ENCODE measurements at places on chromosomes 5 and 9.

DNA sequence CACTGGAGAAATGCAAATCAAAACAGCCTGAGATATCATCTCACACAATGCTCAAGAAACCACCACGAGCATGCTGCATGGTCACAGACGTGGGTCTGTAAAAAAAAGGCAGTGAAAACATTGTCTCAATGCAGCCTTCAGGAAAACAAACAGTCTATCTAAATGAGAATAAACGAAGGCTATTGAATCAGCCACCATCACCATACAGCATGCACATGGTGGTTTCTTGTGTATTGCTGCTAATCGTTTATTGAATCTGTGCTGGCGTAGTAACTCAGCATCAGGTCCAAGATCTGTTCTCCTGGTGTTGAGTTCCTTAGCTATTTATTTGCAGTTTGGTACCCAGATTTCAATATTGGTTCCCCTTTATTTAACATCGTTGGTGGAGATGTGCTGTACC is 1115.0 kb downstream of the CDH18 start:
- no peak for DNase-seq

- no peak for DNase-seq
These were observed 8.9 kb downstream of the FLT4 start for GRCh38 chr5:180640611-180640860.

DNA sequence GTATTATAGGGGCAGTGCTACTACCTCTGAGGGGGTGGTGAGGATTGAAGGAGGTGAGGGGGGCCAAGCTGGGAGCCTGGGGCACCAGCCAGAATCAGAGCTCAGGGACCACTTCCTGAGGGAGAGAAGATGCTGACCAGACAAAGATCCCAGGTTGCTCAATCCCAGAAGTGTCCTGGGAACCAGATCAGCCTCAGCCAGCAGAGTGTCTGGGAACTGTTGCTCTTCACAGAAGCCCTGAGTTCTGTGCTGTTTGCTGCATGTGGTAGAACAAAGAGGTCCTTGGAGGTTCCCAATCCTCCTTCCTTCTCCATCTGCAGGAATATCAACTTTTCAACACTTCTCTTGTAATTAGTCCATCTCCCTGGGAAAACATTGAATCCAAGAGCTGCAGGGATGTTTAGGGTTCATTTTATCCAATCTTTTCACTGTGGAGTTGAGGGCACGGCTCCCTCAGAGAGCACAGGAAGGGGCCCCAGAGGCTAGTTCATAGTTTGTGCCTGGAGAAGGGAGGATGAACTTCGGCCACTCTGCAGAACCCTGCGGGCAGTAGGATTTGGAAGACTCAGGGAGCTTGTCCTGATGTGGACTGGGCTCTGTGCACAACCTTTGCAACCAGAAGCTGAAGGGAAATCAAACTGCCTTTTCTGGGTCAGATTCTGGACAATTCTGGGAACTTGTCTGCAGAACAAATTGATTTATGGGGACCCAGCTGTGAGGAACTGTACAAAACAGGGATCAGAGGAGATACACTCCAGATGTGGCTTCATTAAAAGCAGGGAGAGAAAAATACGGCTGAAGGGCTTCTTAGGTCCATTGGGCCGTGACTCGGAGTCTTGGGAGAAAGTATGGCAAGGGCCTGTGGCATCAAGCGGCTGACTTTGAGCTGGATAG is 57.1 kb downstream of the GALNT12 start:
- no peak for DNase-seq

DNA sequence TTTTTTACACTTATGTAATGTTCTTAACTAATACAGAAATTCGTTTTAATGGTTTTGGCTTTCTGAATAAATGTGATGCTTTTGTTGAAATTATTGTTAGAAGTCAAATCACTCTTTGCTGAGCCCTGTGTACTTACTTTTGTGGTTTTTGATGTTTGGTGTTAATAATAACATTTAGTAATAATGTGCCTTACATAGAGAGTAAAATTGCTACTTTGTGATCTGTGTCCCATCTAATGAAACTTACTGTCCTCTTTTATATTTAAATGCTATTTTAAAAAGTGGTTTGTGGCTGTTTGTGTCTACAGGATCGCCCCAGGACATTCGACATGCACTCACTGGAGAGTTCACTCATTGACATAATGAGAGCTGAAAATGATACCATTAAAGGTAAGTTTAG is 22.1 kb downstream of the CPEB4 start:
- no peak for DNase-seq

DNA sequence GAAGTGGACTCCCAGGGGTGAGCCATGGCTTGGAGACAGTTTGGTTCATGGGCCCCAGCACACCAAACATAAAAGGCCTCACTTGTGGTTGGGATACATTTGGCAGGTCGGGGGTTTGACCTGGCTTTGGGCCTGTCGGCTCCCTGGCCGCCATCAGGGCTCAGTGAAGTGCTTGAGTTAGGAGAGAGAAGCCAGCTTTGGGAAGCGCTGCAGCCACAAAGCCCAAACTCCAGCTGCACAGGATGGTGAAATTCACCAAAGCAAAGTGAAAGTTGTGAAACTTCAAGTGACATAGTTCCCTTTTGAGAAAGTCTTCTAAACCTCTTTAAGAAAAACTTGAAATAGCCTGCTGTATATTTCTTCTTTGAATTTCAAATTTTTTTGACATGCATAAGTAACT is 27.5 kb downstream of the SLC46A2 start:
- no peak for DNase-seq

DNA sequence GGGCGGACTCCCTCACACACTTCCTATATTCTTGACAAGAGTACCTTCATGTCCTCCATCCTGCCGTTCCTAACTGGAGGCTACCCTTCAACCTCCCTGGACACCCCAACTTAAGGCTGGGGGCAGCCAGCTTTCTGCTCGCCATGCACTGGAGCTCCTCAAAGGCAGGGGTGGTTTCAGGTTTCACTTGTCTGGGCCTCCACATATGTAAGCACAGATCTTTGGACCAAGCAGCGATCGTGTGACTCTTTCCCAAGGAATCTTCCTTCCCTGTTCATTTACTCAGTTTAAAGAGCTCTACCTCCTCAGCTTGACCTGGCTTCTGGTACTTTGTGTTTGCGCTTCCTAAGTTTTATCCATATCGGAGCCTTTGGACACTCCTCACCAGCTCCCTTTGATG is 34.2 kb upstream of the TRPC7 start:
- no peak for DNase-seq

GRCh38 chr9:136799079-136799853 is 3.1 kb downstream of the CCDC183 start:
- no peak for DNase-seq

GRCh38 chr9:6076851-6077250 is 61.4 kb upstream of the RANBP6 start:
- DNase-seq, result no peak

GRCh38 chr5:140042393-140042642 is 781 bp downstream of the NRG2 start:
- DNase-seq, result no peak

DNA sequence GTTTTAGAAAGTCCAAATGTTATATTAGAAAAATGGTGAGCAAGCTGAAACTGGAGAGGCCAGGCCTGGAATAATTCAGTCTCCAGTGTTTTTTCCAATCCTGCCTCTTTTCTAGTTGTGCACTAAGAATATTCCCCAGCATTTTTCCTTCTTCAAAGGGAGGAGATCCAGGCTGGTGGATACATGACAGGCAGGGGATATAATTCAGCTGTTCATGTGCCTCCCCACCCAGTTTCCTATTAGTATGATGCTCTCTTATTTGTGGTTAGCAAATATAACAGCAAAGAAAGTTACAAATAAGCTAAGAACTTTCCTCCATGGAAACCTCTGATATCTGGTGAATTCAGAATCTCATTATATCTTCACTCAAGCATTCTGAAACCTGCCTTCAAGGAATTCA is 216.4 kb downstream of the TARS1 start:
- DNase-seq, result no peak

DNA sequence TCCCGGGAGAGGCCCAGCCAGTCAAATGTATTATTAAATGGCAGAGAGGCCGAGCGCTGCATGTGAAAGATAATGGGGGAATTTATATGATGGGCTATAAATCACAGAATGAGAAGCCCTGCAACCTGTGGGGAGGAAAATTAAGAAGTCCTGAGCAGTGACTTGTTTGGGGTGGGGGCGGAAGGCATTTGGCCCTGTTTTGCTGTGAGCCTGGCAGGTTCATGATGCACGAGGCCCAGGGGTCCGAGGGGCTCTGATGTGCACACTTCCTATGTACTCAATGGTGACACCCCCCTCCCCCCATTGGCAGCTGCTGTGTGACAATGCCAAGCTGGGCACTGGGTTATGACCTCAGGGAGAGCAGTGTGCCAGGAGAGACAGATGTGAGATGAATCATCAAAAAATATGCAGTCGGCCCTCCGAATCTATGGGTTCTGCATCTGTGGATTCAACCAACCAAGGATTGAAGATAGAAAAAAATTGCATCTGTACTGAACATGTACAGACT is 13.7 kb upstream of the DAB2IP start:
- DNase-seq, result peak; percentile 83

GRCh38 chr9:26665666-26666065 is 226.9 kb downstream of the CAAP1 start:
- no peak for DNase-seq

DNA sequence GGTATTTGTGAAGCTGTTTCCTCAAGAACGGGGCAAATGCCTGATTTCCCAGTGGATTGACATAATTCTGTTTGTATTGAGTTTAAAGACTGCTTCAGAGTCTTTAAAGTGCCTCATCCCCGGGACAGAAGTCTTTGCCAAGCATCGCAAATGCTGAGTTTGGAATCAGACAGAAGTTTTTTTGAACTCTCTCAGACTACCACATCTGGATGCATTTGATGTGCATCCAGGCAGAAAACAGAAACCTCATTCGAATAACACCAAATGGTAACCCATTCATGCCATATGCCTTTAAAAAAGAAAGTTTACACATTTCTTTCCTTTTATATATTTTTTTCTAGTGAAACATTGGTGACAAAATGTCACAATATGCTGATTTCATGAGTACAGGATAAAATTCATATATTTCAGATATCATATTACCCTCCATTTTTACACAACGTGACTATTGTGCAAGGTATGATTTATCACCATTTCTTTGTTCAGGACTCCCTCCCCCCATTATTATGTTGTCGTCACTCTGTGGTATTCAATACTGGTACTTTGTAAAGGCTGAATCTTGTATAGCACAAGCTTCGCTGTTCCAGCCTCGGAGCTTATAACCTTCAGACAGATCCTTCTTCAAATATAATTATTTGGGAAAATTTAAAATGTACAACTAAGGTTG is 91.1 kb downstream of the ZNF608 start:
- no peak for DNase-seq

GRCh38 chr9:757246-757881 is 84.1 kb upstream of the DMRT1 start:
- DNase-seq, result peak; percentile 29

DNA sequence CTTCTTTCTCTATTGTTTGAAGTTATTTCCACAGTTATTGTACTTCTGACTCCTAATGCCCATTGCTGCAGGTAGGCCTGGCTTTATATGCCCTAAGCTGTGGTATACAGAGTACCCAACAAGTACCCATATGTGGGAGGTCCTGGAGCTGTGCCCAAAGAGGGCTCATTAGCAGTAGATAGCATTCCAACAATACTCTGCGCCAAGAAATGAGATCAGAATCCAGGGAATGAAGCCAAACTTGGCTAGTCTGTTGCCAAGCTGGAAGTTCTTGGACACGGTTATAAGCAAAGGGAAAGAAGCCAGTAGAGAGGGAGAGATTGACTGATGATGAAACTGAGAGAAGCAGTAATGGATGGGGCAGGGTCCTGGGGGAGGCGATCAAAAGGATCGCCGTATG is 29.7 kb upstream of the FAM169A start:
- DNase-seq, result peak; percentile 53

- DNase-seq, result no peak
These were observed 861 bp downstream of the UBQLN1 start for GRCh38 chr9:83706676-83707517.

GRCh38 chr5:156815988-156816599 is 34.0 kb upstream of the PPP1R2B start:
- no peak for DNase-seq

DNA sequence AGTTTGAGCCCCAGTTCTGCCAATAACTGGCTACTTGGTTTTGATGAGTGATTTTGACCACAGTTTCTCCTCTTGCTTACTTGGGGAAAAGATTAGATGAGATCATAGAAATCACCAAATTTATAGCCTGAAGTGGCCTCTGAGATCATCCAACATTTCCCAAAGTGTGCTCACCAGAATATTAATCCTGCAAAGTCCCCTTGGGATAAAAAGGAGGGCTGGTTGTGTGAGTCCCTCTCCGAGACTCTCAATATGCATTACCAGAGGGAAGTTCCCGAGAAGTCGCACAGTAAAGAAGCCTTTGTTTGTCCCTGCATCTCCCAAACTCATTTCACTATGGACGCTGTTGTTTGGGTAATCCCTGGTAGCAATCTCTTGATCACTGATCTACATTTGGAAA is 88.4 kb upstream of the ADRA1B start:
- no peak for DNase-seq

DNA sequence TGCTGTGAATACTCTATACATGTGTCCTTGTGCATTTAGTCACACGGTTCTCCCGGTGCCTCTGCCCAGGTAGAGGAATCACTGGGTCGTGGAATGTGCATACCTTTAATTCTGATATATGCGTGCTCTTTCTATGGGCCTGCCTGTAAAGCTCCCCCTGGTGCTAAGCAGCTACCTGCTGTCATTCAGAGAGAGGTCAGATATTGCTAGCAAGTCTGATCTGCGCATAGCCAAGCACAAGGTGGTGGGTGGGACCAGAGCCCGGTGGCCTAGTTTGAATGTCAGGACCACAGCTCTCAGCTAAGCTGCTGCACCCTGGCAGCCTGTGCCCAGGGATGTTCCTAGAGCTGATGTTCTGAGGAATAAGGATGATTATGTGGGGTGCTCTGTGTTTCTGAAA is 33.4 kb downstream of the TJP2 start:
- DNase-seq, result no peak

DNA sequence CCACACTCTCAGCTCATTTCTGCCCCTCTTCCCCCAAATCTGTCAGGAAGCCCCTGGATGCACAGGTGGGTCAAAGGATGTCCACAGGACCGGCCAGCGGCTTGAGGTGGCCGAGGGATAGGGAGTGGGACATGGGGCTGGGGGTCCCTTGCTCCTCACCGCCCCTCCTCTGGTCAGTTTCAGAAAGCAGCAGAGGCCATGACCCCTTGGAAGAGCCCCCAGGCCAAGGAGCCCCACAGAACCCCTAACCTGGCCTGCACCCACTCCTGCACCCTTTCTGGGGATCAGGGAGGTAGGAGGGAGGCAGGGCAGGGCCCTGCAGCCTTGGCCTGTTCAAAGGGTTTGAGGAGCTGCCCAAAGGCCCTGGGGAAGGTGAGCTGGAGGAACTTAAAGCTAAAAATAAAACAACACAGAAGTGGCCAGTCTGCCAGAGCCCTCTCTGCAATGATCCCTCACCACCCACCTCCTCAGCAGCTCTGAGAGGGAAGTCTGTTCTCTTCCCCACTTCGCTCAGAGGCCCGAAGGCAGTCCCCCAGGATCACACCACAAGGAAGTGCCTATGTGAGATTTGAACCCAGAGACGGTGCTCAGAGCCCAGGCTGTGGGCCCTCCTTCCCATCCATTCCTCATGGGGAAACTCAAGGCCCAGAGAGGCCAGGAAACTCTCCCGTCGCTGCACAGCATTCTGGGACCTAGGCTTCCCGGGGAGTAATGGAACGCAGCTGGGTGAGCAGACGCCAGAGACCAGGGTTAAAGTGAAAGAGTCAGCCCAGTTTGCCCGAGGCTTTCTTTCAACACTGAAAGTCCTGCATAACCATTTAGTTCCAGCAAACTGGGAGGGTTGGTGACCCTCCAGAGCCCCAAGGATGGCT is 910 bp downstream of the ENG start:
- DNase-seq, result no peak

GRCh38 chr9:133143639-133144141 is 20.0 kb downstream of the GBGT1 start:
- no peak for DNase-seq

- DNase-seq, result no peak
These were observed 105.7 kb downstream of the GDNF start for GRCh38 chr5:37734114-37734513.

Measured in hippocampal formation (tissue), 2 donors.